ENCODE measurements at places on chromosomes 5 and 9. TPM values are rescaled to one million over a fixed set of nuclear protein-coding genes. Genes with fewer than 3 reads are reported as not detected.

IFNA13 gene
- not detected for total RNA-seq

PTGES gene
- total RNA-seq = 18.9 TPM

ZNF454 gene
- 3.4 TPM for total RNA-seq

DNA sequence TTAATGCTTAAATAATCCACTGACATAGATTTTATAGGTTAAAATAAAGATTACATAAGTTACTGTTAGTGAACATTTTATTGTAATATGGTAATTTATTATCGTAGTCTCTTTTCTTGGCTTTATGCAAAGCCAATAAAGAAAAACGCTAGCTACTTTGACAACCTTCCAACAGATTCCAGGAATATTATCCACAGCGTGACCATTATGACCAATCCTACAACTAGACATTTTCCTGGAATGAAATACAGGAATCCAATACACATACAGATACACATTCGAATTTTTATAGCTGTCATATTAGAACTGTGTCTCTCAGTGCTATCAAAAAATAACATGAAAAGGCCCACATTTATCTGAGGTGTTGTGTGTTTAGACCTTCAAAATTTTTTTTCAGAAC is 13.1 kb downstream of the RPS23 start:
- no peaks in the 10 kb centered on the region for H3K36me3 ChIP-seq
- no peak for DNase-seq

SPATA24 gene
- total RNA-seq = 12.3 TPM

- no peaks in the 10 kb centered on the region for H3K36me3 ChIP-seq
- DNase-seq = no peak
- peaks cover 2% of the 10 kb centered on the region for H3K4me1 ChIP-seq
- no peak overlapping the region for H3K4me3 ChIP-seq
- H3K27me3 ChIP-seq = no peaks in the 10 kb centered on the region
- no peak overlapping the region for H3K27ac ChIP-seq
Observed at GRCh38 chr9:20326516-20326915, 295.8 kb downstream of the MLLT3 start.

- no peak overlapping the region for H3K27ac ChIP-seq
- H3K4me3 ChIP-seq = no peak overlapping the region
- no peaks in the 10 kb centered on the region for H3K27me3 ChIP-seq
- no peaks in the 10 kb centered on the region for H3K36me3 ChIP-seq
- DNase-seq = no peak
Observed at GRCh38 chr9:101442318-101442717, 6.7 kb upstream of the ALDOB start.

DNA sequence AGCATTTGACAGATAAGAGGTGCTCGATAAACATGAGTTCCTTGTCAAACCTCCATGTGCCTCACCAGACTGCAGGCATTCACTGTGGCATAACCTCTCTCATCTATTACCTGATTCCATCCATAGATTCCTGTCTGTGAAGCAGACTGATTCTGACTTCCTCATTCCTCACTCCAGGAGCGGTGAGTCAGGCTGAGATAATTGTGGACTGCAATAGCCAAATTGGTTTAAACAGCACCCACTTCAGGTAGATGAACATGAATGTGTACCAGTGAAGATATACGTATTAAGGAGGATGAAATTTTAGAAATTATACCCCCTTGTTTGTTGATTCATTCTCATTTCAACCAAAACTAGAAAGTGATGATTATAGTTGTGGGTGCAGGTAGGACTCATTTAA is 391.2 kb downstream of the HINT1 start:
- no peak for DNase-seq
- no peaks in the 10 kb centered on the region for H3K27me3 ChIP-seq
- no peaks in the 10 kb centered on the region for H3K36me3 ChIP-seq
- H3K4me1 ChIP-seq = no peaks in the 10 kb centered on the region

DNA sequence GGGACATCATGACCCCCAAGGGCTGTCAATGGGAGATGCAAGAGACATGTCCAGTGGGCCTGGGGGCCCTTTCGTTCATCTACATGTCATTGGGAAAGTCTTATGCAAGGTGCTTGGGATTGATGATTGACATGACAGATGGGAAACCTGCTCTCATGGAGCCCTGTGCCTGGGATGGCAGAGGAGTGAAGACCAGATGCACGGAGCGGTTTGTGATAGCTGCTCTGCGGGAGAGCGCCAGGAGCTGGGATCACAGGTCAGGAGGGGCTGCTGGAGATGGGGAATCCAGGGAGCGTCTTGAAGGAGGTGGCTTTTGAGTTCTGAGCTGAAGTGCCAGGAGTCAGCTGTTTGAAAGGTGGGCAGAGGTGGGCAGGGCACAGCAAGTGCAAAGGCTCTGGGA is 104.3 kb downstream of the FGF18 start:
- no peak overlapping the region for H3K27ac ChIP-seq
- H3K27me3 ChIP-seq = no peaks in the 10 kb centered on the region
- no peak overlapping the region for H3K4me3 ChIP-seq
- H3K4me1 ChIP-seq = peaks cover 37% of the 10 kb centered on the region
- H3K36me3 ChIP-seq = no peaks in the 10 kb centered on the region
- no peak for DNase-seq

Data from vagina (tissue), 2 donors.